ENCODE measurements at places on chromosomes 16 and 17.

DNA sequence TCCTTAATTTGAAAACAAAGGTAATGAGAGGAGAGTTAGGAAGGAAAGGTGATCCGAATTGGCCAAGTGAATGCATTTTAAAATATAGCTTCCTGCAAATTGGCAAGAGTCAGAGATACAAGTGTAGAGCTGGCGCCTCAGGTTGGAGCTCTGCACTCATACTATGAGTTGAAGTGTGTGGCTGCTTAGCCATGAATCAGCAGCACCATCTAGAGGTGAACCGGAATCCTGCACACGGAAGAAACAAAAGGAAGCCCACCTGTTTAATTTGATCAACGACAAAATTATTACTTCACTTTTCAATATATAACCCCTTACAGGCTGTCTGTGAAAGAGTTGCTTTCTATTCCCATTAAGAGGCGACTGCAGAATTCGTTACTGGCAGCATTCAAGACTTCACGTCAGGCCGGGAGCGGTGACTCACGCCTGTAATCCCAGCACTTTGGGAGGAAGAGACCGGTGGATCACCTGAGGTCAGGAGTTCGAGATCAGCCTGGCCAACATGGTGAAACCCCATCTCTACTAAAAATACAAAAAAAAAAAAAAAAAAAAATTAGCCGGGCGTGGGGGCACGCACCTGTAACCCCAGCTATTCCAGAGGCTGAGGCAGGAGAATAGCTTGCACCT, 1253.7 kb upstream of the CDH8 start:
- DNase-seq = peak; percentile 38

DNA sequence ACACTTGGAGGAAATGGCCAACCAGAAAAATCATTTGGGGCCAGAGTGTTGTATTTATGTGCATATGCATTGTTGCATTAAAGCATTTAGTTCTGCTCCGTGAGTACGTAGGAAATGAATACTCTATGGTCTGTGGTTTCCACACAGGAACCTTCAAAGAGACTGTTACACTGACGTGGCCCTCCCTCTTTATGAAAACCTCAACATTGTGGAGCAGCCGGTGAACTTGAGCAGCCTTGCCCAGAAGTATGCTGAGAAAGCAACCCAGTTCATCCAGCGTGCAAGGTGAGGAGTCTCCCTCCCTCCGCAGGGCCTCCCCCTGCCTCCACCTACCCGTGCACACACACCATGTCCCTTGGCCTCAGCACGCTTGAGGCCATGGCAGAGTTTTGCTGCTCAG, 65.2 kb downstream of the ARSG start:
- DNase-seq = peak; percentile 23

- no peak for DNase-seq
These were observed 31.8 kb downstream of the NDEL1 start for GRCh38 chr17:8467527-8467926.

- no peak for DNase-seq
These were observed 10.9 kb upstream of the ARHGAP23 start for GRCh38 chr17:38417210-38417951.

- DNase-seq = no peak
These were observed 282.3 kb upstream of the TNRC6C start for GRCh38 chr17:77676237-77676661.

DNA sequence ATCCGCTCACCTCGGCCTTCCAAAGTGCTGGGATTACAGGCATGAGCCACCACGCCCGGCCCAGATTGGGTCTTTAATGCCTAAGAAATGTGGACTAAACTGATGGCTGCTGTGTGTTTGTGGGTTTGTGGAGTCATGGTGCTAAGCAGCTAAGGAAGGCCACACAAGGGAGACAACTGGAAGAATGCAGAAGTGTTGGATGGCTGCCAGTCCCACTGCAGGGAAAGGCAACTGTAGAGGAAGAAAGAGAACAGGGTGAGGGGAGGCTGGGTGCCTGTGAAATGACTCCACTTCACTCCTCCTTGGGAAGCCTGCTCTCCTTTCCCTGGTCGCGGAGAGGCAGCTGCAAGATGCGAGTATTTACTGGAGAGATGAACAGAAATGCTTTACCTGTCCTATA, 23.5 kb upstream of the SIAH1 start:
- DNase-seq = peak; percentile 62

GRCh38 chr16:12291989-12292759, 315.6 kb downstream of the SNX29 start:
- no peak for DNase-seq

- peak; percentile 40 for DNase-seq
These were observed 12.0 kb downstream of the VAC14 start for GRCh38 chr16:70788668-70789594.

- DNase-seq = no peak
These were observed 29.6 kb downstream of the COG4 start for GRCh38 chr16:70493802-70494201.

GRCh38 chr16:25679511-25679910, 12.2 kb upstream of the HS3ST4 start:
- no peak for DNase-seq

DNA sequence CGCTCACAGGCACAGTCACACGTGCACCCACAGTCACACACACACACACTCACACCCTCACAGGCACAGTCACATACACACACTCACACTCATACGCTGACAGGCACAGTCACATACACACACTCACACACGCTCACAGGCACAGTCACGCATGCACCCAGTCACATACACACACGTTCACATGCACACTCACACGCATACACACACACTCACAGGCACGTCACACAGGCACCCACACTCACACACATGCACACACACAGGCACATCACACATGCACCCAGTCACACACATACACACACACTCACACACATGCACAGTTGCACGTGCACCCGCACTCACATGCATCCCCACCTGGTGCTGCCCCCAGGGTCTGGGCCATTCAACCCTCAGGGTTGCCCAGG, 46.1 kb upstream of the CBFA2T3 start:
- no peak for DNase-seq

DNA sequence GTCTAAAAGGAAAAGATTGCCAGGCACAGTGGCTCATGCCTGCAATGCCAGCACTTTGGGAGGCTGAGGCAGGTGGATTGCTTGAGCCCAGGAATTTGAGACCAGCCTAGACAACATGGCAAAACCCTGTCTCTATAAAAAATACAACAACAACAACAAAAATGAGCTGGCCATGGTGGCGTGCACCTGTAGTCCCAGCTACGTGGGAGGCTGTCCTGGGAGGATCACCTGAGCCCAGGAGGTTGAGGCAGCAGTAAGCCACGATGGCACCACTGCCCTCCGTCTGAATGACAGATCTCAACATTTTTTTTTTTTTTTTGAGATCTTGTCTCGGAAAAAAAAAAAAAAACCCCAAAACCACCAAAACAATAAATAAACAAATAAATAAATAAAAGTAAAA, 28.1 kb upstream of the ATP2A3 start:
- DNase-seq = no peak

GRCh38 chr16:76984196-76984595, 206.8 kb upstream of the MON1B start:
- DNase-seq = no peak

- DNase-seq = no peak
These were observed 126.4 kb upstream of the ANKFN1 start for GRCh38 chr17:56026915-56027314.

- no peak for DNase-seq
These were observed 8.8 kb downstream of the BEAN1 start for GRCh38 chr16:66435896-66436295.

GRCh38 chr16:50668368-50669008, 12.6 kb downstream of the SNX20 start:
- DNase-seq = no peak

DNA sequence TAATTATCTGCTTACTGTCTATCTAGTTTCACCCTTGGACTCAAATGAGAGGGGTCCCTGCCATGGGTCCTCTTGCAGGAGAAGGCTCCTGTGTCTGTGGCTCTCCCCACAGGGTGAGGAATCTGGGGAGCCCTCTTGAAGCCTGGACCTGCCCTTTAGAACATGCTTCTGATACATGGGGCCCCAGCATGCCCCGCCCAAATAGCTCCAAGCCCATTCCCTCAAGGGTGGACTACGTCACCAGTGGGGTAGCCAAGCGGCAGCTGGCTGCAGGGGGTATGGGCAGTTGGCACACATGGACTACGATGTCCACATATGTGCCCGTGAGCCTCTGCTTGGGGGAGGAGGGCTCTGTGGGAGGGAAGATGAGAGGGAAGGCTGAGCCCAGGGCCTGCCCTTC, 39.3 kb downstream of the ARHGAP27 start:
- DNase-seq = no peak

- DNase-seq = no peak
These were observed 1.4 kb downstream of the LIG3 start for GRCh38 chr17:34981538-34982241.

DNA sequence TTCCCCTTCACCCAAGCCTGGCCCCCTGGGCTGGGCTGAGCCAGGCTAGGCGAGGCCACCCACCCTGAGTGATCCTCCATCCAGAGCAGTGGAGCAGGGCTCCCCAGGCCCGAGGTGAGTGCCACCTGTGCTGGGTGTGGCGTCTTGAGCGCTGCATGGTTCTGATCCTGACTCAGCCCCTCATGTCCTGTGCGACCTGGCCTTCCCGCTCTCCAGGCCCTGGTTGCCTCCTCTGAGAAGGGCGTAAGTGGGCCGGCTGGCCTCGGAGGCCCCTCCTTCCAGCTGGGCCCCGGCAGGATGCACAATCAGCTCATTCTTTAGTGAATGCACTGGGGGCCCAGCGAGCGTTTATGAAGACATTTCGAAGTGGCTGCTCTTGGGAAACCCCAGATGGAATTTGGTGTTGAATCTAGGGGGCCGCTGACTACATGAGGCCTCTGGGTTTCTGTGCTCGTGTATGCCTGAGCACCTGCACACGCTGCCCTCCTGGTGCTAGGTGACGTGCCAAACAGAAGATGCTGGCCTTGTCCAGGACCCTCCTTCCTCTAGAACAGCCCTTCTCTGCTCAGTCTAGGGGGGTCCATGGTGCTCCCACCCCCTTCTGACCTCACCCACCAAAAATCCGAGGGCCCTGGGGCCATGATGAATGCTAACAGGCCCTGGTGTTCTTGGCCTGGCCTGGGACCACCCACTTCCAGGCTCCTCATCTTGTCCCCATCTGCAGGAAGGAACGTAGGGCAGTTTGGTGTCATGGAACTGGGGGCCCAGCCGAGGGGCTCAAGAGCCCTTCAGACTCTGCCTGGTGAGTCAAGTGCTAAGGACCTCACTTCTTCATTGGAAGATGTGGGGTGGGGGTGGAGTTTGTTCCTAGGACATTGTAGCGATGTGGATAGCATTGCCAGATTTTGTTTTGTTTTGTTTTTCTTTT, 3.6 kb upstream of the TMEM92 start:
- DNase-seq = peak; percentile 41

DNA sequence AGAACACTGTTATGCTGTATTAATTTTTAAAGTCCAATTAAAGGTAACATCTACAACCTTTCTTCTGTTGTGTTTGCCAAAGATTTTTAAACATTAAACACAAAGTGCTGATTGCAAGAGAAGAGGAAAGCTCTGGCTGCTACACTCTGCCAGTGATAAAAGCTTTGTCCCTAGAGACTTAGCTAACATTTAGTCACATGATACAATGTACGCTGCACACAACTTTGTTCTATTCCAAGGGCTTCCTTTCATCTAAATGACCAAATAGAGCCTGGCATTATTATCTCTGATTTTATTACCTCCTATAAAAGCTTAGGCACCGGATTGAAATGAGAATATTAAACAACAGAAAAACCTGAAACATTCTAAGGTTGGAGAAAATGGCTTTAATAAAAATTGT, 388.7 kb upstream of the PMFBP1 start:
- DNase-seq = no peak

DNA sequence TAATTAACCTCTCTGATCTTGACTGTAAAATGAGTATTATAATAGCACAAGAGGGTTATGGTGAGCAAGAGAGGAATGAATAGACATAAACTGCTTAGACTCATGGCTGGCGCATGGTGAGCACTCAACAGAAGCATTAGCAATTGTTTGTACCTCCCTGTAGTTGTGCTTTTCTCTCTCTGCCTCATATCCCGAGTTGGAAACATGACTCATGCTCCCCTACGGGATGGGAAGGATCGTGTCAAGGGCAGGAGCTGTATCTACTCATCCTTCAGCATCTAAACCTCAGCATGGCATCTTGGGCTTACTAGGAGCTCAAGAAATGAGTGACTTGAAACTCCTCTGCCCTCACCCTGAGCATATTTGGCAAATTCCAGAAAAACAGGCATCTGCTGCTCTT, 299.6 kb downstream of the MAP2K4 start:
- DNase-seq = no peak

- DNase-seq = no peak
These were observed 8.2 kb upstream of the LASP1NB start for GRCh38 chr17:38917259-38917658.

DNA sequence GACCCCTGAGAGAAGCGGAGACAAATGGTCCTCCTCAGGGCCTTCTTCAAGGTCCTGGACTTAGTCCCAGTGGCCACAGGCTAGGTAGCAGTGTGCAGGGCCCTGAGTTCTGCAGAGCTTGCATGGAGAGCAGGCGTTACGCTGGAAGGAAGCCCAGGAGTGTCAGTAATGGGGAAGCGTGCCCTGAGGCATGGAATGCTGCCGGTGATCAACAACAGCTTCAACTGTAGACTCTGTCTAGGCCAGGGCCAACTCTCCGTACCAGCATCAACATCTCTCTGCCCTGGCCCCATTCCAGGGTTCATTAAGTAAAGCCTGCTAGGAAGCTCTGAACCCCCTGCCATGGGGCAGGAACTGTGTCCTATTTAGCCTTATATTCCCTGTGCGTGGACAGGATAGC, 568 bp upstream of the TNK1 start:
- peak; percentile 52 for DNase-seq

GRCh38 chr17:54971147-54971546, 2.6 kb downstream of the STXBP4 start:
- DNase-seq = no peak

GRCh38 chr16:11188801-11189740, 66.9 kb downstream of the SOCS1 start:
- no peak for DNase-seq

- no peak for DNase-seq
These were observed 97.0 kb downstream of the CYLD start for GRCh38 chr16:50838885-50839284.

- no peak for DNase-seq
These were observed 69.9 kb downstream of the AKAP1 start for GRCh38 chr17:57154921-57155320.

GRCh38 chr17:19312406-19312805, 50.1 kb downstream of the B9D1 start:
- no peak for DNase-seq

DNA sequence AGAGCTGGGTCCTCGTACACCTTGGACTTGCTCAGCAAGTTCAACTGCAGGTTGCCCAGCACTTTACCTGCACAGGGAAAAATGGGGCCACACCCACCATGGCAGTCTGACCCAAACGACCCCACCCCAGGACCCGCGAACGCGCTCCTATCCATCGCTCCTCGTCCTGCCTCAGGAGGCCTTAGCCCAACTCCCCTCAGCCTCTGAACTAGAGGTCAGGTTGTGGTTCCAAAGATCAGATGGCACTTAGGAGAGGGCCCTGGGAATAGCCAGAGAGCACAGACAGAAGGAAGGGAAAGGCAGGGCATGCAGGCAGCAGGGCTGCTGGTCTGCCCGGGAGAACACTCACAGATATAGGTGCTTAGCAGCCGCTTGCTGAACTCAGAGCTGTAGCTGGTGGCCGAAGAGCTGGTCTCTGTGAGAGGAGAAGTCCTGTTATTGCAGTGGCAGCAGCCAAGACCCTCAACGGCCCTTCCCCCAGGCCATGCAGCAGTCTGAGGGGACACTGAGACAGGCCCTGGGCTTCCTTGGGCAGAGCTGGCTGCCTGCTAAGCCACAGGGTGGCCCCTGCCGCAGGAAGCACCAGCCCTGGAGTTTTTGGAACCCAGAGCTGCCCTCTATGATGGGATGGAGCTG, 6.9 kb downstream of the ZACN start:
- DNase-seq = no peak

All from colonic mucosa (tissue), 4 donors.